Left cardiac atrium (tissue), 4 donors: ENCODE measurements at places on chromosomes 5 and 9. TPM values are rescaled to one million over a fixed set of nuclear protein-coding genes. Genes with fewer than 3 reads are reported as not detected.

The SPINK6 gene
- total RNA-seq = not detected

The NR5A1 gene
- total RNA-seq = not detected

The AFAP1L1 gene
- 38.6 TPM for total RNA-seq

The COL27A1 gene
- 9.2 TPM for total RNA-seq

The PCDHGA7 gene
- total RNA-seq = 3.5 TPM

The SLC23A1 gene
- total RNA-seq = not detected

The PRR7 gene
- 0.59 TPM for total RNA-seq

The PCDHGA1 gene
- 1.8 TPM for total RNA-seq

The TSLP gene
- 2.8 TPM for total RNA-seq

The NUTM2G gene
- not detected for total RNA-seq
